Bone marrow (tissue), 2 donors: ENCODE measurements at places on chromosomes 11 and 22.

DNA sequence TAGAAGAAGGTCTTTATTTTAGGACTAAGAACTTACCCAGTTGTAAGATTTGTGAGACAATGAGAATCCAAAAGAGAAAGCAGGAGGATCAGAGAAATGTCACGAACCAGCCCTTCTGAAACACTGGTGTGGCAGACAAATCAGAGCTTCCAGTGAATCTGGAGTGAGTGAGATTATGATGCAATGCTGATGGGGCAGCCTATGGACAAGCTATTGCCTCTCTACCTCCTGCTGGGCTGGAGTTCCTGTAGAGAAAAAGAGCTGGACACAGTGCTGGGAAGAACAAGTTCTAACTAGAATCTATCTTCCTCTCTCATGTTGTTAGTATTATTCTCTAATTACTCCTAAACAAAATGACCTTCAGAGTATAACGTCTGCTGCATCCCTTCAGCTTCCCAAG is 12.0 kb upstream of the ANO3 start:
- DNase-seq, result no peak

GRCh38 chr22:23144932-23145877 is at the start of gene RAB36:
Gene RAB36, plus strand, starts transcription at chr22:23145477. Its CDS starts 1,140 bp downstream, at chr22:23146617.
- DNase-seq, result no peak

DNA sequence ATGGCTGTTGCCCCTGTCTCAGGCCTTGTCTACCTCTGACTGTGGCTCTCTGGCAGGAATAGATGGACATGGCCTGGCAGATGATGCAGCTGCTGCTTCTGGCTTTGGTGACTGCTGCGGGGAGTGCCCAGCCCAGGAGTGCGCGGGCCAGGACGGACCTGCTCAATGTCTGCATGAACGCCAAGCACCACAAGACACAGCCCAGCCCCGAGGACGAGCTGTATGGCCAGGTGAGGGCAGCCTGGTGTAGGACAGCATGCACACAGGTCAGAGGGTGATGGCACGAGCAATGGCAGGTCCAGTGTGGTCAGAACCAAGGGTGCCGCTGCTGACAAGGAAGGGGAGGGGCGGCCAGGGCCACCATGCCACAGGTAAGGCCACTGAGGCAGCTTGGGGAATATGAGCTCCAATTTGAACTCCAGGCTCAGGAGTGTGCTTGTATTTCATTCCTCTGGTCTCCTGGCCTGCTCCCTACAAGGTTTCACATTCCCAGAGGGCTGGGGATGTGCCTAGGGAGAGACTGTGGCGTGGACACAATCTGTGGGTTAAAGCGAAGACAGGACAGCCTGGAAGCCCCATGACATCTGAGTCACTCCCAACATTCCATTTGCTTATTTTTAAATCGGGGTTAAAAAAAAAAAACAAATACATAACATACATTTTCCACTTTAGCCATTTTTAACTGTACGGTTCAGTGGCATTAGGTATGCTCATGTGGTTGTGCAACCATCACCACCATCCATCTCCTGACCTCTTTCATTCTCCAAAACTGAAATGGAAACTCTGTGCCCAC is 562 bp downstream of the FOLR3 start:
- no peak for DNase-seq

- no peak for DNase-seq
Measured at GRCh38 chr11:74950374-74950969, 1.4 kb downstream of the SPCS2 start.

DNA sequence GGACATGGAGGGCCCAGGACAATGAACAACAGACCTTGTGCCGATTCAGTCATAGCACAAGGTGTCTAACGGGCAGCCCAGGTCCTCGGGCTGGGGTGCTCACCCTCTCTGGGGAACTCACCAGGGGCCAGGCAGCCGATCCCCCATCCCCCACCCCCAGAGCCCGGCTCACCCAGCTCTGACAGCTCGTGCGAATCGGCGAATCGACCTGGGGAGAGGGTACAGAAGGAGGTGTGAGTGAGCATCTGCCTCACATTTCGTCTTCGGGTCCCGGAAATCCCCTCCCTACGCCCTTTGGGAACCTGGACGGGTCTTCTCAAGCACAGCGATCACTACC is 423 bp downstream of the PEX16 start:
- no peak for DNase-seq

DNA sequence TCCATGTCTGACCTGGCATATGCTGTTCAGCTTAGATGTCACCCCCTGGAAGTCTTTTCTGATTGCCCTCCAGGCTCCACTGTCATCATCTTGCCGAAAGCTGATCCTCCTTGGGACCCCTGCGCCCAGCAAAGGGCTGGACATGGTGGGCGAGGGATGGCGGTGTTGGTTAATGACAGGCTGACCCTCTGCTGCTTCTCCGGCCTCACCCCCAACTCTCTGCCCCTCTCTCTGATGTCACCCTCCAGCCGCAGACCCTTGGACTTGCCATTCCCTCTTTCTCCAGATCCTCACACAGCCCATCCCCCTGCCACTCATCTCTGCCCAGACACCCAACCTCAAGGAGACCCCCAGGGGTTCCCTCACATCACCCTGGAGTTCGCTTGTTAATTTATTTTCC is 2.3 kb downstream of the EHBP1L1 start:
- DNase-seq, result no peak

GRCh38 chr11:46899501-46900025 is 18.8 kb downstream of the LRP4 start:
- no peak for DNase-seq

DNA sequence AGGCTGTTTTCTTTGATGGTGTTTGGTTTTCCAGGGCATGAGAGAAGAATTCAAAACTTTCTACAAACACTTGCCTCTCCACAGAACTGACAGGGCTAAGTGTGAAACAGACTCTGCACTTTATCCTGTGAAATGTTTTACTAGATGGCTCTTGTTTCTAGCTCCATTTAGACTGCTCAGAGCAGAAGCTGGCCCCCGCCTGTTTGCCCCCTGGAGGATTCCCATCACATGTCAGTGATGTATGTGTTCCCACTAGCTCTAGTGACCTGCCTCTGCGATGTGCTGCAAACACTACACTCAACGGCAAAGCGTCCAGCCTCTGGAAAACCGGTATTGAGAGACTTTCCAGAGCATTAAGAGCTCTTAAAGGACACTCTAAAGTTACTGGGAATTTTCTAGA is 41.4 kb upstream of the PCF11 start:
- no peak for DNase-seq

DNA sequence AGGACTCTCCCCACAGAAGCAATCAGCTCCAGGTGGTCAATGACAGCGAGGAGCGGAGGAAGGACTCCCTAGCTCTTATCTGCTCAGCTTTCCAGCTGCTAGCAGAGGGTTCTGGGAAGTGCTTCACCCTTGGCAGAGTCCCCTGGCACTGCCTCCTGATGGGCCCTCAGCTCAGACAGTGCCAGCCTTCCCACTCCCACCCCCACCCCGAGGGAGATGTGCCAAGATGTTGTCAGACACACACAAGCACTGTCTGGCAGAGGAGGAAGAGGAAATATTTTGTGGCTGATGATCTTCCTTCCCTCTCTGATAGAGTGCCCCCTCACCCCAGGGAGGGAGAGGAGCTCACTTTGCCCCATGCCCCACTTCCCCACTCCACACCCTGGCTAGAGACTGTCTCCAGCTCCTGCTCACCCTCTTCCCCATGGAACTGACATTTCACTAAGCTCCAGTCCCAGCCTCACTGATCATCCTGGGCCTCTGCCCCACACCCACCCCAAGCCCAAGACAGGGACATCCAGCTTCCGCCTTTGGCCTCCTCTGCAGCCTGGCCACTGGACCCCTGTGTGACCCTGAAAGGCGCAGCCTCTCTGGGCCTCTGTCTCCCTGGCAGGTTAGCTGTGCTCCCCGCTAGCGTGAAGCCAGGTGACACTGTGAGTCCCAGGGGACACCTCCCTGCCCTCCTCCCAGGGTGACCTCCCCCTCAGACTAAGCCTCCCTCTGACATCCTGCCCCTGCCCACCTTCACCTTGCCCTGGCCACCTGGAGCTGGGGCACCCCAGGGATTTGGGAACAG is 44.5 kb downstream of the SLCO2B1 start:
- DNase-seq, result no peak

DNA sequence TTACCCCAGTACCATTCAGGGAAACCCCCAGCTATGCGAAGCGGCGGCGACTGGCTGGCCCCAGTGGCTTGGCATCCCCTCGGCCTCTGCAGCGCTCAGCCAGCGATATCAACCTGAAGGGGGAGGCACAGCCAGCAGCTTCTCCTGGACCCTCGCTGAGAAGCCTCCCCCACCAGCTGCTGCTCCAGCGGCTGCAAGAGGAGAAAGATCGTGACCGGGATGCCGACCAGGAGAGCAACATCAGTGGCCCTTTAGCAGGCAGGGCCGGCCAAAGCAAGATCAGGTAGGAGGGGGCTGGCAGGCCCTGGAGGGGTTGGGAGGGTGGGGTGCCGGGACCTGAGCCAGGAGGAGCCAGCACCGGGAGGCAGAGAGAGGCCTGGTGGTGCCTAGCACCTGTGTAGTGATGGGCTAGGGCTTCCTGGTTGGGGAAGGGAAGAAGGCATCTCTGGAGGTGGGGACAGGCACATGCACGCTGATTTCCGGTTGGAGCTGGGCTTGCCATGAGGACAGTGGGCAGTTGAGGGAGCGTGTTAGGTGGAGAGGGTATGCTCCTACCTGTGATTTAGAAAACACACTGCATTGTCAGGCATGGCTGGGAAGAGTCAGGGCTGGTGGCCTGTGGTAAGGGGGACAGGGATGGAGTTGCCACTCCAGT is 22.3 kb downstream of the SHANK3 start:
- DNase-seq, result no peak

DNA sequence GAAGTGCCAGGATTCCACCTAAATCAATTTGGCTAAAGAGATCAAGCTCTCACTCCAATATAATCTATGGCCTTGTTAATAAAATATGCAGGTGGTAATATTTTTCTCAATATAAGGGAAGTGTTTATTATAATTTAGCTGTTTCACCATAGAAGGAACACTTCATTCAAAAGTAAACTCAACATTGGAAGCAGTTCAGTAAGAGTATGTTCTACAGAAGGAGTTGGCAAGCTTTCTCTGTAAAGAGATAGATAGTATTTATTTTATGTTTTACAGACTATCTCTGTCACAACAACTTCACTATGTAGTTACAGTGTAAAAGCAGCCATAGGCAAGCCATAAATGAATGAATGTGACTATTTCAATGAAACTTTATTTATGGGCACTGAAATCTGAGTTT is 313.6 kb upstream of the ANO3 start:
- DNase-seq, result no peak

DNA sequence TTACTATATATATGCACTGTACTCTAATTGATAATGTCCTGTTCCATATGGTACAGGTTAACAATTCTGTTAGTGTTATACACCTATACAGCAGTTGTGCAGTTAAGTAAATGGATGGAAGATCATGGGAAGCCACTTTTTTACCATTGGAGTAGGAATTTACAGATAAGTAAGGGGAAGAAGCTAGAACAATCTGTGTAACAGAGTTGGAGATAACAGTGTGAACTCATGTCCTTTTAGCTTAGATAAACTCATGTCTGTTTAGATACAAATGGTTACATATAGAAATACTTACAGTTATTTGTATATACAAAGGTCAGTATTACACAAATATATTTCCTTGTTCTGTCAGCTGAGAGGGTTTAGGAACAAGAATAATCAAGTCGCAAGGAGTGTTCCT is 6.8 kb upstream of the DEUP1 start:
- no peak for DNase-seq

DNA sequence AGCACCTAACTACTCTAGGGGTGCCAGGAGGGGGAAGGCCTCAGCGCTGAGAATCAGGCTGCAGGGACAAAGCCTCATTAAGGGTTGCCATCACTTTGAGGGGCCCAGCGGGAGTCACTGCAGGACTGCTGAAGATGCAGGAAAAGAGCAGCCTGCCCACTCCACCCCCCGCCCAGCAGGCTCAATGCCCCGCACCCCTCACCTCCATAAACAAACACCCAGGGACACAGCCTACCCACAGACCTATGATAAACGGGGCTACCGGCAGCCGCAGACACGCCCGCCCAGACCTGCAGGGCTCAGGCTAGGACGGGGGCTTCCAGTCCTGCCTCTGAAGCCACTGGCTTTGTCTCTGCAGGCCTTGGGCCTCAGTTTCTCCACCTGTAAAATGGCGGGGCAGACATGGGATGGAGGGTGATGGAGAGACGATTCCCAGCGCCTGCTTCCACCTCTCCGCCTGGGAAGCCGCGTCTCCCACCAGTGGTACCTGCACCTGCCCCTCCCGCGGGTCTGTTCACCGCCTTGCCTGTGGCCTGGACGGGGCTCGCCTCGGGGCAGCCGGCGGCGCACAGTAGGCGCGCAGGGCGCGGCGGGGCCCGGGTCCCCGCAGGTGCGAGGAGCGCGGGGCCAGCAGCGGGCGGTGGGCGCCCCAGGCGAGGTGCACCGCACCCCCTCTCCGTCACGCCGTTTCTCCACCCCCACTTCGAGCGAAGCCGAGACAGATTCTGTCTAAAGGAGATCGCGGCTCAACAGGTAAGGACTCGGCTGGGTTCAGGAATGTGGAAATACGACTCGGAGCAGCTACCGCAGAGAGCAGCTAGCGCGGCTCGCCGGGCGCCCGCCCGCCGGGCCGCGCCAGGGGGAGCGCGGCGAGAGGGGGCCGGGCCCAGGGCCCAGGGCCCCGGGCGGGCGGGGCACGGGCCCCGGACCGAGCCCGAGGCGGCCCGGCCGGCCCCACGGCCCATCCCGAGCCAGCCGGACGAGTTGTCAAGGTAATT is 1.5 kb downstream of the WNT7B start:
- no peak for DNase-seq

DNA sequence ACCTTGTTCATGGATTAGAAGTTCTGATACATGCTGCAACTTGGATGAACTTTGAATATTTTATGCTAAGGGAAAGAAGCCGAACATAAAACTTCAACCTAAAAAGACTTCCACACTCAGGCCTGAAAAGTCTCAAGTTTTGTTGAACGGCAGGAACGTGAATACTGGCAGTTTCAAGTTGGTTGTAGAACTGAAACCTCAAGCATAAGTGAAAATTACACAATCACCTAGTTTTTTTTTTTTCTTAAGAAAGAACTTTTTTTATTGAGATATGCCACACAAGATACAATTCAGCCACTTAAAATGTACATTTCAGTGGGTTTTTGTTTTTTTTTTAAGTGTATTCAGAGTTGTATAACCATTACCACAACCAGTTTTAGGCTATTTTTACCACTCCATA is 50.8 kb upstream of the ADORA2A start:
- DNase-seq, result no peak
